ENCODE measurements at places on chromosomes 7 and 10.

DNA sequence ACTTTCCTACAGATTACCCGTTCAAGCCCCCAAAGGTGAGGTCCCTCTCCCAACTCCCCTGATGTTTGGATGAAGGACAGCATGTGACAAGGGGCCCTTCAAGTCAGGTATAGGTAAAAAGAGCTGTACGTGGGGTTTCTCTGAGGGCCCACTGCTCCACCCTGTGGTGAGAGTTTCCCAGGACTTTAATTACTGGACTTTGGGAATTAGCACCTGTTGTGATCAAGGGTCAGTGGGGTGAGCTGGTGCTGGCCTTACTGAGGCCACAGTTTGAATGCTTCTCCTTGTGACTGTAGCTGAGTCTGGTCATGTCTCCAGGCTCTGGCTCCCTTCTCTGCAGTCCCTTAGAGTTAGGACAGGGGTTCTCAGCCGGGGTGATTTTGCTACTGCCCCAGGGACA lies 16.8 kb downstream of the UBE2D4 start:
- no peak for DNase-seq

DNA sequence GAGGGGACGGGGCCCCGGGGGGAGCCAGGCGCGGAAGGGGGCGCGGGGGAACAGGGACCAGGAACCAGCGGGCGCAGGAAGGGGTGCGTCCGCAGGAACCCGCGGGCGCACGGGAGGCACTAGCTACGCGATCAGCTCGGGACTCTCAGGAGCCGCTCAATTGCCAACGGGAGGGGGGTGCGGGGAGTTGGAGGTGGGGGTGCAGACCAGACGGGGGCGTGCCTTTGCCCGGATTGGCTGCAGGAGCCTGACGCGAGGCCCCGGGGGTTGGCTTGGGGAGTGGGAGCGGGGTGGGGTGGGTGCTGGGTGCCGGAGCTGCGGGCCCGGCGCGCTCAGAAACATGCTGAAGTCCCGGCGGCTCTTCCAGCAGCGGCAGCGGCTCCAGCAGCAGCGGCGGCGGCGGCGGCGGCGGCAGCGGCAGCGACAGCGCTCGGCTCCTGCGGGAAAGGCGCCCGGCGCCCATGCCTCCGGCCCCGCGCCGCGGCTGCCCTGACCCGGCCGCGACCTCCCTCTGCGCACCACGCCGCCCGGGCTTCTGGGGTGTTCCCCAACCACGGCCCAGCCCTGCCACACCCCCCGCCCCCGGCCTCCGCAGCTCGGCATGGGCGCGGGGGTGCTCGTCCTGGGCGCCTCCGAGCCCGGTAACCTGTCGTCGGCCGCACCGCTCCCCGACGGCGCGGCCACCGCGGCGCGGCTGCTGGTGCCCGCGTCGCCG lies at the start of gene ADRB1:
ADRB1 (plus strand) TSS at position 335 of the 715 bp plus-strand sequence; CDS start at position 602, 267 bp downstream.
- DNase-seq: peak; percentile 48

DNA sequence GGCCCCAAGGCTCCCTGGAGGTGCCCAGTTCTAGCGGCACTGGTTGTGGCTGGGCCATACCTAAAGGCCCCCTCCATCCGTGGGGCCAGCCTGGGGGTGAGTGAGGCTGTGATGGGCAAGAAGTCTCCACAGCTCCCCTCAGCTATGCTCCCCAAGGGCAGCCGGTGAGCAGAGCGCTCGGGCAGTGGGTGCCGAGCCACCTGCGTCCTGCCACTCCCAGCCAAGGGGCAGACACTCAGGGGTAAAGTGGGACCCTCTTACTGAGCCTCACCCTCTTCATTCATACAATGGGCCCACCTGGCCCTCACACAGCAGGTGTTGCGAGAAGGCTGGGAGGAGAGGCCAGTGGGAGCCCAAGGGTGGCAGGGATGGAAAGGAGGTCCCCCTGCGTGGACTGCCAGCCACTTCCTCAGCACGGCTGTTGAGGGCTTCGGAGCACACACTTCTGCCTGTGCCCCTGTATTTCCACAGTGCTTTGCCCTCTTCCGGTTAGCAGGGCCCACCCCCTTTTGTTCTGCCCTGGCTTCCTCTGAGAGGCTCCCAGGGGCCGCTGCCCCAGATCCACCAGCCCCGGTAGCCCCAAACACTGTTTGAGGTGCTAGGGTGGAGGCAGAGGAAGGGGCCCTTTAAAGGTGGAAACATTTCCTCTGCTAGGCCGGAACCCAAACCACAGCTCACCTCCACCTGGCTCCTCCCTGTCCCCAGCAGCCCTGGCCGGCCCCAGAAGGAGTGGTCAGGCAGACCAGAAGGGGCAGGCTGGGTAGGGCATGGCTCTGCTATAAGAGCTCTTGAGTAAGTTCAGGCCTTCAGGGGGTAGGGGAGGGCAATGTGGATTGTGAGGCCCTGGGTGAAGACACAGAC lies 16.4 kb upstream of the C10orf105 start:
- no peak for DNase-seq

DNA sequence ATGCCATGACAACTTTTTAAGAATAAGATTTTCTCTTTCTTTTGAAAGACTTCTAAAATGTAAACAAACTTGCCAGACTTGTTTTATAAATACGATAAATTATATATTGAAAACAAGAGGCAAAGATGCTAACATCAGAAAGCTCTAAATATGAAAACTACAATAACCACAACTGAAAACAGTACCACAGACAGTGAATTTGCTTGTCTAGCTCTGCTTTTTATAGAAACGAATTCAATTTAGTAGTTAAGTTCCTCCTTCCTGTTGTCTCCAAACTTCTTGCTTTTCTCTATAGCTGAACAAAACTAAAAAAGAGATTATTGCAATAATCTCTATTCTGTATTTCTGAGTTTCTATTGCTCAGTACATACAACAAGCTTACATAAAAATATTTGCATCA lies 147.4 kb downstream of the CALCR start:
- no peak for DNase-seq

DNA sequence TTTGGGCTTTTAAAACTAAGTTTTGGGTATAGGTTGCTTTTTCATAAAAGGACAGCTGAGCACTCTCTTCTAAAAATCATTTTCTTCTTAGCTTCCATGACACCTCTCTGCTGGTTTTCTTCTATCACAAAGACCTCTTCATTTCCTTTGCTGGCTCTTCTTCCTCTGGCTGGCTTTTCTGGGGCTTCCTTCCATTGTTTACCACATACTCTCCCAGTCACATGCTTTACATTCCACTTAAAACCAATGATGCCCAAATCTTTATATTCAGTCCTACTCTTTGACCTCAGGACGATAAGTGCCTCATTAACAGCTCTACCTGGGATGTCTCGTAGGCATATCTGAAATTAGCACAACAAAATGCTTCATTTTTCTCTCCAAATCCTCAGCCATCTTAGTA lies 26.8 kb downstream of the FAM133B start:
- no peak for DNase-seq

DNA sequence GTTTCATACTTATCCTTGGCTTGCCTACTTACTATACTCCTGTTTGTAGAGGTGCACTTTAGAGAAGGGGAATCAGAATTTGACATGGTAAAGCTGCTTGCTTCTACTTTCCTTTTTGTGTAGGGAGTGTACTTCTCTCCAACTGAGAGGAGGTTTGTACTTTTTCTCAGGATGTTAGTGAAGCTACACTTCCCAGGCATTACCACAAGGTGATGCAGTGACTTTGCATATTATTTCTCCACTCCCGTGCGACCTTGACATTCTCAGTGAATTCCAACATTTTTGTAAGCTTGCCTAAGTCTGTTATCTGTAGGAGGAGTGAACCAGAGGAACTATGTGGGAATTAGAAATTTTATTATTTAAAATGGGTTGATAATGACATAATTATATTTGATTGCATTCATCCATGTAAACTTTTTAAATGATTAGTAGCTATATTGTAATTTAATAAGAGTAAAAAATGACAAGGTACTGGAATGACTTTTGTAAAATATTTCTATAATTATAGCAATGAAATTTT lies 5.2 kb downstream of the TAX1BP1 start:
- DNase-seq: peak; percentile 43

DNA sequence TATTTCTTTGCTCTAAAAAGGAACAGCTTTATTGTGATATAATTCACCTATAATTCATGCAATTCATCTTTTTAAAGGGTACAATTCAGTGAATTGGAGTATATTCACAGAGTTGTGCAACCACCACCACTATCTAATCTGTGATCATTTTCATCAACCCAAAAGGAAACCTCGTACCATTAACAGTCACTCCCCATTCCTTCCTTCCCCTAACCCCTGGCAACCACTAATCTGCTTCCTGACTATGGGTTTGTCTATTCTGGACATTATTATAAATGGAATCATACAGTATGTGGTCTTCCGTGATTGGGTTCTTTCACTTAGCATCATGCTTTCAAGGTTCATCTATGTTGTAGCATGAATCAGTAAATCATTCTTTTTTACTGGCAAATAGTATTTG lies 52.3 kb downstream of the MKI67 start:
- DNase-seq: no peak

- peak; percentile 43 for DNase-seq
Observed at GRCh38 chr10:13660551-13660920, 73.8 kb downstream of the PRPF18 start.

DNA sequence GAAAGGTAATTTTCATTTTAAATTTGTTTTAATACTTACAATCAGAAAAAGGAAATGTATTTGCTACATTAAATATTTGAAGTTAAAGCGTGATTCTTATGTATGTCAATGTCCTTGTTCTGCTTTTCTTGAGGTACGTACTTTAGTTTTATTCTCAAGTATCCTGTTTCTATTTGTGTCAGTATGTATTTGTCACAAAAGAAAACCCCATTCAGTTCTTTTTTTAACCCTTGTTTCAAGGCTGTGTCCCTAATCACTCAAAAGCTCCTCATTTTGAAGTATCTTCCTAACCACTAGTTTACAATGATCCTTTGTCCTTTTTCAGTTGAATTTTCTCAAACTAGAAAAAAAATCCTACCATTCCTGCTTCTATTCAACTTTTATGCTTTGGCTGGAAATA lies 25.2 kb downstream of the NHLRC2 start:
- no peak for DNase-seq

DNA sequence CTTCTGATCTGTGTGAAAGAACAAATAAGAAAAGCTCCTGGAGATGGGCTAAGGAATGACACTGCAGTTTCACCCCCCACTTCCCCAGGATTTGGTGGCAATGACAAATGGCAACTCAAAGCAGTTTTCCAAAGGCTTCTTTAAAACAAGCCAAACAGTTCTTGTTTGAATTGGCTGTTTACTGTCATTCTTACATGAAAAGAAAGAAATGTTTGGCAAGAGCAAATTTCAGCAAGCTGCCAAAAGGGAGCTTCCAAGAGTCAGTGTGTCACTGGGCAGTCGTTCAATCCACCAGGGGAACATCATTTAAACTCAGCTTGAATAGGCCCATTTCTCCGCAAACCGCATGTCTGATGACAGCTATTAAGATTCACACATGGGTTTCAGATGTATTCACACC lies 119.0 kb upstream of the RHOBTB1 start:
- peak; percentile 60 for DNase-seq

- no peak for DNase-seq
Observed at GRCh38 chr10:59126261-59126660, 50.2 kb upstream of the PHYHIPL start.

DNA sequence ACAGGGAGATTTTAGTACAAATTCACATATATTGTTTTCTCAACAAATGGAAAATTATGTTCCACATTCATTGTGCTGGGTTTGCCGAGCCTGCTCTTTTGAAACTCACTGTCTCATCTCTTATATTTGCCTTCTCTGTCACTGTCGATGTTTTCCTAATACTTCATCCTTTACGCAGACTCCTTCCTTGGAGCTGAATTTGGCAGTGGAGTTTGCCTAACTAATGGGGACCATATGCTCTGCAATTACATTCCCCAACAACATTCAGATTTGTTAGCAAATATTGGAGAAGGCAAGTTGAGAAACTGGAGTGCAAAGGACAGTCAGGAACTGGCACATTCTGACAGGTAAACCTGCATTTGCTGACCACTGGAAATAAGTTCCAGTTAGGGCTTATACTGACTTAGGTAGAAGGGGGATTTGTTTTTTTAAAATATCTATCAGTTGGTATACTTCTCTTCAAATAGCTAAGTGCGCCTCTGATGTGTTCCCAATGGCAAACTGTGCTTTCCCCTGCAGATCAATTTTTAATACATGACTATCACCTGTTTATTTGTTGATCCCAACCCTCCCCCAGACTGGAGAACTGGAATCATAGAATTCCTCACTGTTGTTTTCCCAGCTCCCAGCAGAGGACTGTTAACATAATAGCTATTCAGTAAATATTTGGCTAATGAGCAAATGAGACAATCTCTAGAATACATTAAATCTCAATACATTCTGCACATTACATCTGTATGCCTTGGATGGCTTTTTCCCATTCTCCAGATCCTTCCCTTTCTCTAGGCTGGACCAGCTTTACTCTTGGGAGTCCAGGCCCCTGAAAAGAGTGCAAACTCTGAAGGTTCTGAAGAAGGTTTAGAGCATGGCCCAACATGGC lies 769.3 kb downstream of the KCNMA1 start:
- DNase-seq: peak; percentile 75

- DNase-seq: no peak
Observed at GRCh38 chr10:127944256-127944655, 37.4 kb downstream of the PTPRE start.

- no peak for DNase-seq
Observed at GRCh38 chr10:34670081-34670480, 145.0 kb downstream of the PARD3 start.

DNA sequence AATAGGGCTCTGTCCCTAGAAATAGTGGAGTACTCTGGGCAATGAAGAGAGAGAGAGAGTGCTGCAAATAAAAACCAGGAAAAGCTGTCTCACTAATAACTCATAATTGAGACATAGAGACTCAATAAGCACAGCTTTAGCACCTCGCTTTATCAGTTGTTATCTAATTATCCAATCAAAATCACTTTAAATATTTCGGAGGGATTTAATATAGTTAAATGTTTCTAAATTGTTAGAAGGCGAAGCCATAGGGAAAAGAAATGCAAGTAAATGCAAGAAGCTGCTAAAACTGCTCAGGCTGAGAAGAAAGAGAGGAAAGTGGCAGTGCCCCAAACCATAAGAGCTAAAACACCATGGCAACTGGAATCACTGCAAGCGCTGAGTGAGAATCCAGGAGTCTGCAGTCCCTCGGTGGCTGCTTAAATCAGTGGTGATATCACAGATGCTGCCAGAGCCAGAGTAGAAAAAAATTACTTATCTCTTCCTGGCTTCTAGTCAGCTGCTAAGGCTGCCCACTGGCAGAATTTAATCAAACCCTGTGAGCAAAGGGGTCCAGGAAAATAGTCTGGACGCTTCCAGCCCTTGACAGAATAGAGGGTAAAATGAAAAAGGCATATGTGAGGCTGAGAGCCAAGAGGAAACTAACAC lies 150.4 kb upstream of the CHRM2 start:
- no peak for DNase-seq

GRCh38 chr10:123808286-123808685 lies 83.3 kb downstream of the CPXM2 start:
- no peak for DNase-seq

DNA sequence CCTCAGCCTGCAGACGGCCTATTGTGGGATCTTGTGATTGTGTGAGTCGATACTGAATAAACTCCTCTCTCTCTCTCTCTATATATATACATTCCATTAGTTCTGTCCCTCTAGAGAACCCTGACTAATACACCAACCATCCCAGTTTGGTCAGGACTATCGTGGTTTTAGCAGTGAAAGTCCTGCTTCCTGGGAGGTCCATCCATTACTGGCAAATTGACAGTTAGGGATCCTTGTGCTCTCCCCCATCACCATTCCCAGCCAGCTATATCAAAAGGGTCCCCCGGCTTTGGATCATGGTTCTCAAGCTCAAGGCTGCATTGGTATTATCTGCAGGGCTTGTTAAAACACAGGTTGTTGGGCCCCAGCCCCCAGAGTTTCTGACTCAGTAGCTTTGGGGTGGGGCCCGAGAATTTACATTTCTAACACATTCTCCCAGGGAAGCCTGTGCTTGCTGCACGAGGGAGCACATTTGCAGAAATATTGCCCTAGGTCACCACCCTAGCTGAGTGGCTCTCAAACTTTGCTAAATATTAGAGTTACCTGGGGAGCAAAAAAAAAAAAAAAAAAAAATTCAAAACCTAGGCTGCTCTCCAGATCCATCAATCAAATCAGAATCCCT lies 899.1 kb upstream of the AUTS2 start:
- DNase-seq: peak; percentile 58
